ENCODE measurements at places on chromosomes 7 and 10. TPM values are rescaled to one million over a fixed set of nuclear protein-coding genes. Genes with fewer than 3 reads are reported as not detected.

ZFAND2A gene
- total RNA-seq: 30.5 TPM

CYP3A7 gene
- total RNA-seq: not detected

LIPJ gene
- not detected for total RNA-seq

GRID1 gene
- total RNA-seq: 1.4 TPM

VAX1 gene
- total RNA-seq: not detected

GIMAP5 gene
- 11.9 TPM for total RNA-seq

SEMA3A gene
- 3.3 TPM for total RNA-seq

HNRNPF gene
- 145 TPM for total RNA-seq

DNA sequence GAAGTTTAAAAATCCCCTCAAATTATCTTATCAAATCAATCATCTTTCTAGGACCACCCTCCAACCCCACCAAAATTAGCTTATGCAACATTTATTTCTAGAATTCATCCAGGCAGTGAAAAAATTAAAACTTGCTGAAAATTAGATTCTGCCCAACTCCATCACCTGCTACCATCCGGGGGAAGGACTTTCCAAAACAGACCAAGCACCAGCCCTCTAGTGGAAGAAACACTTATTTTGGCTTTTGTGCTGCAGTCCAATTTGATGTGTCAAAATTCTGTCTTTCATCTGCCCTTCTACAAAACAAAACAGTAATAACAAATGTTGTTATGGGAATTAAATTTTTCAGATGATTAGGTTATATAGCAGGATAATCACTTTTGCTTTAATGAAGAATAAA is 35.1 kb downstream of the GCC1 start:
- H3K27ac ChIP-seq: no peak overlapping the region
- no peaks in the 10 kb centered on the region for H3K36me3 ChIP-seq
- H3K4me3 ChIP-seq: no peak overlapping the region
- H3K27me3 ChIP-seq: no peaks in the 10 kb centered on the region
- DNase-seq: no peak
- H3K4me1 ChIP-seq: no peaks in the 10 kb centered on the region

DNA sequence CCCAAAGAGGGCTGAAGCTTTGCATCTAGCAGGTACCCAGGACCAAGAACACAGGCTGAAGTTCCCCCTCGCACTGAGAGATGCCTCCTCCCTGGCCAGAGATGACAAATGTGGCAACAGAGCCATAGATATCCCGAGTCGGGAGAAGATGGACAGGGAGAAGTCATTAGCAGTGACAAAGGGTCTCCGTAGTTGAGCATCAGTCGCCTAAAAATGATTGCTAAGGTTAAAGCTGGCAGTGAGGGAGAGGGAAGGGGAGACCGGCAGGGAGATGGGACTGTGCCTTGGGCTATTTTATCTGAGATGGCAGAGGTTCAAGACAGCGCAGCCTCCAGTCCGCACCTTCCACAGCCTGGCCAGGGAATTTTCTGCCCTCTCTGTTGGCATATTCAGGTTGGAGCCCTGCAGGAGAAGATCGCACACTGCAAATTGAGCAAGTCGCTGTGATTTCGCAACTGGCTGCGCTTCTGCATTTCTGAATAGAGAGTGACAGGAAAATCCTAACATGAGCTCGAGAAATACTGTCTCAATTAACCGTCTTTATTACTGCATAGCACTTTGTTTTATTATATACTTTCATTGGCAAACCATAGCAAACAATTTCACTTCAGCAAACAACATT is 238.9 kb upstream of the GPR26 start:
- no peak overlapping the region for H3K27ac ChIP-seq
- H3K4me1 ChIP-seq: no peaks in the 10 kb centered on the region
- H3K27me3 ChIP-seq: no peaks in the 10 kb centered on the region
- DNase-seq: no peak
- no peaks in the 10 kb centered on the region for H3K36me3 ChIP-seq
- no peak overlapping the region for H3K4me3 ChIP-seq

GRCh38 chr7:158742065-158742821 is 37.6 kb upstream of the NCAPG2 start:
- H3K27me3 ChIP-seq: no peaks in the 10 kb centered on the region
- DNase-seq: no peak
- H3K4me3 ChIP-seq: no peak overlapping the region
- no peaks in the 10 kb centered on the region for H3K36me3 ChIP-seq
- H3K4me1 ChIP-seq: no peaks in the 10 kb centered on the region
- H3K27ac ChIP-seq: no peak overlapping the region

GRCh38 chr10:112052166-112052565 is 131.4 kb downstream of the GPAM start:
- H3K27ac ChIP-seq: no peak overlapping the region
- H3K36me3 ChIP-seq: no peaks in the 10 kb centered on the region
- DNase-seq: no peak
- H3K27me3 ChIP-seq: no peaks in the 10 kb centered on the region
- H3K4me1 ChIP-seq: no peaks in the 10 kb centered on the region

DNA sequence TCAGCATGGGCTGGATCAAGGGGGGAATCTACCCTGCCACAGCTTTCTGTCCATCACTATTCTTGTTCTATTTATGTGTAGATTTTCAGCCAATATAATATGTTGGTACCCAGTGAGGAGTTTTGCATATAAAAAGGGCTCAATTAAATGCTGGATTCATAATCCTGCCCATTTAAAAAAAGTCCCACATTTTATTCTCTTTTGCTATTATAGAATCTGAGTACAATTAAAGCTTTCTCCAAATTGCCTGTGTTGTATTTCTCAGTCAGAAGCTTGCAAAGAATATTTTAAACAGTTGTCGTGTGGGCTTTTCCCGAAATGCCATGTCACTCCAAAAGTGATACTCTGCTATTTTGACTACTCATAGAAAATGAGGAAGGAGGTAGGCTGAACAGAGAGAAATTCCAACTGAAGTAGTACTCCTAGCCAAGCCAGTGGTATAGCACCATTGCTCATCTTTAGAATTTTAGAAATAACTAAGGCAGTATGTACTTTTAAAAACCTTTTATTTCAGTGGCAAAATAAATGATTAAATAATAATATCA is 108.3 kb upstream of the HDAC9 start:
- no peak for DNase-seq
- no peaks in the 10 kb centered on the region for H3K36me3 ChIP-seq
- H3K27ac ChIP-seq: no peak overlapping the region
- H3K27me3 ChIP-seq: no peaks in the 10 kb centered on the region
- peaks cover 4% of the 10 kb centered on the region for H3K4me1 ChIP-seq

GRCh38 chr7:126768836-126769235 is 483.9 kb downstream of the GRM8 start:
- no peak overlapping the region for H3K27ac ChIP-seq
- H3K4me3 ChIP-seq: no peak overlapping the region
- no peaks in the 10 kb centered on the region for H3K36me3 ChIP-seq

- no peaks in the 10 kb centered on the region for H3K36me3 ChIP-seq
- no peaks in the 10 kb centered on the region for H3K27me3 ChIP-seq
- no peak for DNase-seq
- no peak overlapping the region for H3K27ac ChIP-seq
These were observed 79.3 kb downstream of the DNAJB9 start for GRCh38 chr7:108648989-108649388.

DNA sequence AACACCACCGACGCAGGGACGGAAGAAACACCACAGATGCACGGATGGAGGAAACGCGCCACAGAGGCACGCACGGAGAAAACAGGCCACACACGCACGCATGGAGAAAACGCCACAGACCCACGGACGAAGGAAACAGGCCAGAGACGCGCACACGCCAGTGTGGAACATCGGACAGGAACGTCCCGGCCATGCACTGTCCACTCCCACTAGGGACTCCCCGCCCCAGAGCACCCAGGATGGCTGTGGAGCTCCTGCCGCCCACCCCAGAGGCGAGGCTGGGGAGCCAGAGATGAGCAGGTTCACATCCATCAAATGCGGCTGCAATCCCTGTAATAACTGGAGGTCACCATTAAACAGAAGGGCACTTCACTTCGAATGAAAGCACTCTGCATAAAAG is 17.3 kb downstream of the DIP2C start:
- peaks cover 4% of the 10 kb centered on the region for H3K4me1 ChIP-seq
- no peak overlapping the region for H3K4me3 ChIP-seq
- no peaks in the 10 kb centered on the region for H3K36me3 ChIP-seq
- H3K27me3 ChIP-seq: no peaks in the 10 kb centered on the region

DNA sequence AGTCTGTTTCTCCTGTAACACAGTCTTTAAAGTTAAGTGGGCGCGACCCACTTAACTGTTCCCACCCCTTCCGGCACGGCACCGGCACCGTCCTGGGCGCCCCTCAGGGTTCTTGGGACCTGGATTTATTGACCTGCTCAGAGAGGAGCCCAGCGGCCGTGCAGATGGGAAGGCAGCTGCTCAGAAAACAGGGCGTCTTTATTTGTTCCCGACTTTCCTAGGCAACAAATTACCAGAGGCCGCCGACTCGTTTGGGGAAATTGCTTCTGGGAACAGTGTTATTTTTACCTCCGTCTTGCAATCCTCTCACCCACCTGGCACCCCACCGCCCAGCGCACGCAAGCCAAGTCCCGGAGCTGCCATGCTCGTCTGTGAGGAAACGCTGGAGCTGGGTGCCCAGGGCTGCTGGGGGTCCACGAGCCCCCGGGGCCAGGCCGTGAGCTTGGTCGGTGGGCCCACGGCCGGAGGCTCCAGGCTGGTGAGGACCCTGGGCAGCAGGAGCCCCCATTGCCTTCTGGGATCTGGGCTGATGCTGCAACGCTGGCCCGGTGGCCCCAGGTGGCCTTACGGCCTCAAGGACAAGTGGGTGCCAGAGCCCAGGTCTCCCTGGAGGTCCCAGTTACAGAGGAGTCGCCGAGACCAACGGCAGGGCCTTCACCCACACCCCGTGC is 14.9 kb upstream of the ADGRA1 start:
- H3K27me3 ChIP-seq: no peaks in the 10 kb centered on the region
- H3K4me1 ChIP-seq: no peaks in the 10 kb centered on the region
- no peak overlapping the region for H3K27ac ChIP-seq

DNA sequence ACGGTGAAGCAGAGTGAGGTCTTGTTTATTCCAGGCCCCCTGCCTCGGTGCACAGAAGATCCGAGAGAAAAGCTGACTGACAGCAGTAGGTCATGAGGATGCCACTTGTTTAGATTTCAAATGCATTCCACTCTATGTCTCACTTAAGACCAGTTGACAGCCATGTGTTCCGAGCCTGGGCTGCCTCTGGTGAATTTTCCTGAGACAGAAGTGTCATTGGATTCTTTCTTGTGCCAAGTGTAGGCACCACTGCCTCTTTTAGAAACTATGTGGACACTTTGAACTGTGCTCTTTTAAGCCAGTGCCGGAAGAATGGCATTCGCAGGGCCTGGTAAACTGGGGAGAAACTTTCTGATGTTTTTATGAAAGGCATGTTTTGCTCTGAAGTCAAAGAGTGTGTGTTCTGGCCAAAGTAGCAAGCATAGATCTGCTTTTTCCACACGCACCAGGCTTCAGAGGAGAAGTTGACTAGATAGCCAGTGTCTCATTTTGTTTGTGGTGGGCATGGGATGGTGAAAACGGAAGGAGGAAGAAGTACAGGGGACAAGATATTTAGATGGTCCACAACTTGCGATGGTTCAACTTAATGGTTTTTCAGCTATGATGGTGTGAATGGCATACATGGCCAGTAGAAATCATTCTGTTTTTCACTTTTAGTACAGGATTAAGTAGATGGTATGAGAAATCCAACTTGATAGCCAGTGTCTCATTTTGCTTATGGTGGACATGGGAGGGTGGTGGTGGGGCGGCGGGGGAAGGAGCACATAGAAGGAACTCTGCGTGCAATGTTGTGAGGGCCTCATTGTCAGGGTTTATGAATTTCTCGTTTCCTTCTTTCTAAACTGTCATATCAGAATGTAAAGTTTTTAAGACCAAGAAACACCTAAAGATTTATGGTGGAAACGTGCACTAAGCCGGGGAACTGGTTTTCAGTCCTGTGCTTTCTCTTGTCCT is 41.5 kb downstream of the CYP17A1 start:
- no peaks in the 10 kb centered on the region for H3K27me3 ChIP-seq
- no peaks in the 10 kb centered on the region for H3K36me3 ChIP-seq
- H3K4me1 ChIP-seq: peaks cover 12% of the 10 kb centered on the region
- H3K27ac ChIP-seq: peak overlapping the region; percentile 62
- no peak for DNase-seq
- no peak overlapping the region for H3K4me3 ChIP-seq

DNA sequence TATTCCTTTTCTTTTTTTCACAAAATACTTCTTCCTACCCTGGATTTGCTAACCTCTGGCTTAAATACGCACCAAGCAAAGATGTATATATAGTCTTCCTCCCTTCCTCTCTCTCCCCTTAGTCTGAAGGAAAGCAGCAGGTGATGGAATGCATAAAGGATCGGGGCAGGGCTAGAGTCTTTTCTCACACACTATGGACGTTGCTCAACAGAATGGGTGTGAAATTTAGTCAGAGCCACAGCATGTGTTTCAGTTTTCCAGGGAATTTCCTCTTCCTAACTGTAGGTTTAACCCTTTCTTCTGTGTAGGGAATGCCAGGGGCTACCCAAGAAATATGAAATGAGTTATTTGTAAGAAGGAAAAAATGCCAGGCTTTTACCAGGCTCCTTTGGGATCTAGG is 71.4 kb upstream of the NFKB2 start:
- H3K27ac ChIP-seq: no peak overlapping the region
- H3K36me3 ChIP-seq: no peaks in the 10 kb centered on the region
- H3K4me3 ChIP-seq: no peak overlapping the region
- no peak for DNase-seq
- no peaks in the 10 kb centered on the region for H3K4me1 ChIP-seq

- no peaks in the 10 kb centered on the region for H3K4me1 ChIP-seq
- H3K4me3 ChIP-seq: no peak overlapping the region
- no peak overlapping the region for H3K27ac ChIP-seq
- H3K27me3 ChIP-seq: no peaks in the 10 kb centered on the region
- no peak for DNase-seq
These were observed 180.8 kb upstream of the CDK1 start for GRCh38 chr10:60597513-60597912.

DNA sequence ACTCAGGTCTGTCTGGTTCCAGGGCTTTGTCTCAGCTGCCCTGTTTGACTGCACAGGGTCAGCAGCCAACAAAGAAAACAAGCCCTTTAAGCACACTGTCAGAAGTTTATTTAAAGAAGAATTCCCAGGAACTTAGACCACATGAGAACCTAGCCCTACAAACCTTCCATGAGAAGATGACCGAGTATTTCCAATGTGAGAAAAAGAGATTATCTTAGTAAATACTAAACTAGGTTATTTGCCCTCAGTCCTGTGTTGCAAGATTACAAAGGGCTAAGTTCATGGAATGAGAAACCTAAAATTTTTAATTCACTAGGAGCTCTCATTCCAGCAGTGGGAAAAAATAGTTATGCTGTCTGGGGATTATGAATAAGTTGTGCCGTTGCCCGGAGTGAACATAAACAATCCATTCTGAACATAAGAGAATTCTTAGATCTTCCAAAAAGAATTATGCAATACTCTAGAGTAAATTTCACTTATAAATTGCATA is 46.7 kb downstream of the NOC3L start:
- no peak overlapping the region for H3K4me3 ChIP-seq
- DNase-seq: no peak
- H3K36me3 ChIP-seq: no peaks in the 10 kb centered on the region
- H3K4me1 ChIP-seq: no peaks in the 10 kb centered on the region

- no peak for DNase-seq
- H3K27ac ChIP-seq: no peak overlapping the region
These were observed 453.8 kb upstream of the ANKRD30A start for GRCh38 chr10:36671607-36672006.

GRCh38 chr7:69419934-69420333 is 178.3 kb upstream of the AUTS2 start:
- no peak overlapping the region for H3K4me3 ChIP-seq
- no peaks in the 10 kb centered on the region for H3K4me1 ChIP-seq
- H3K27me3 ChIP-seq: no peaks in the 10 kb centered on the region
- no peaks in the 10 kb centered on the region for H3K36me3 ChIP-seq
- no peak overlapping the region for H3K27ac ChIP-seq
